Amygdala (tissue), 56 donors: ENCODE measurements at places on chromosomes 2 and 18.

- no peak for DNase-seq
These were observed 288.2 kb upstream of the HS6ST1 start for GRCh38 chr2:128606837-128607236.

DNA sequence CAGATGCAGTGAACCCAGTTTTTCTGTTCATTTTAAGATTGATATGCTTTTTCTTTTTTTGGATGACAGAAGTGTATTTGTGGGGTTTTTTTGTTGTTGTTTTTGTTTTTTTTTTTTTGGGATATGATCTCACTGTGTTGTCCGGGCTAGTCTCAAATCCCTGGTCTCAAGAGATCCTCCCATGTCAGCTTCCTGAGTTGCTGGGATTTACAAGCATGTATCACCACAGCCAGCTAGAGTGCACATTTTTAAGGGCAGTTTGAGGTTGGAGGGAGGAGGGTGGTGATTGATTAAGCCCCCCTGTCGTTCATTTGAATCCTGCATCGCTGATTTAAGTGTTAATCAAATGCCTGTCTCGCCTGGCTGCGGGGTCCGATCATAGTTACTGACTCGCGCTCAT is 189.1 kb downstream of the GBX2 start:
- DNase-seq = no peak

GRCh38 chr2:120132190-120132589 is 91.0 kb downstream of the TMEM185B start:
- no peak for DNase-seq

- no peak for DNase-seq
These were observed 245.7 kb downstream of the TWIST2 start for GRCh38 chr2:239093542-239093941.

- DNase-seq = no peak
These were observed 1.5 kb downstream of the DDX18 start for GRCh38 chr2:117815946-117816345.

- DNase-seq = no peak
These were observed 10.7 kb upstream of the SLC14A1 start for GRCh38 chr18:45713239-45713638.

- DNase-seq = no peak
These were observed 51.0 kb downstream of the AKAIN1 start for GRCh38 chr18:5146093-5146492.

DNA sequence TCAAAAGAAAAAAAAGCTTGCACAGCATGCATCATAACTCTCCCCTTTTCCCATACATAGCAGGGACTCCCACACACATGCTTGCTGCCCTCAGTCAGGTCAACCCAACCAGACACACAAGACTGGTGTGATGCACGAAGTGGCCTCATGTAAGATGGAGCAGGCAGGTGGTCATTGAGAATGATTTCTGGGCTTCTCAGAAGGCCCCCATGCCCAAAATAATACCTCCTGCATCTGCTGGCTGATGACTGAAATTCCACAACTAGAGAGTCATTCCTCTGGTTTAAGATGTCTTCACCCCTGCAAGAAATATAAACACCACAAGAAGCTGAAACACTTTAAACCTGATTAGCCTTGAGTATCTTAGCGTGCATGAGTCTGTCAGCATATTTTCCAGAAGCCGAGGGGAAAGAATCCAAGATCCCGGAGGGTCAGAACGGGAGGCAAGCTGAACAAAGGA is 131.1 kb downstream of the AFF3 start:
- DNase-seq = no peak

GRCh38 chr2:241339839-241340630 is 16.1 kb upstream of the FARP2 start:
- no peak for DNase-seq

DNA sequence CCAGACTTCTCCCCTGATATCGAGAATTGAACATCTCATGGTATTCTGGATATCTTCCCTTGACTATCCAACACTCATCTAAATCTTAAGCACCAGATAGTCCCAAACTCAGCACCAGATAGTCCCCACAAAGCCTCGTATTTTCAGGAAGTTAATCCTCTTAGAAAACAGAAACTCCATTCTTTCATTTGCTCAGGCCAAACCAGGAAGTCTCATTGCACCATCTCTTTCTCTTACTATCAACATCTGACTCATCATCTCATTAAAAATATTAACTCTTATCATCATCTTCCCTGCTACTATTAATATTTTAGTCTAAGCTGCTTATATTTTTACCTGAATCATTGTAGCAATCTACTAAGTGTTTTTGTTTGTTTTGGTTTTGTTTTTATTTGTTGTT is 286.4 kb downstream of the GALNT13 start:
- no peak for DNase-seq

GRCh38 chr2:47617028-47617427 is 165.9 kb upstream of the MSH6 start:
- DNase-seq = no peak
